ENCODE measurements at places on chromosomes 4 and X.

- no peak for DNase-seq
Measured at GRCh38 chr4:90572996-90573395, 445.8 kb downstream of the CCSER1 start.

DNA sequence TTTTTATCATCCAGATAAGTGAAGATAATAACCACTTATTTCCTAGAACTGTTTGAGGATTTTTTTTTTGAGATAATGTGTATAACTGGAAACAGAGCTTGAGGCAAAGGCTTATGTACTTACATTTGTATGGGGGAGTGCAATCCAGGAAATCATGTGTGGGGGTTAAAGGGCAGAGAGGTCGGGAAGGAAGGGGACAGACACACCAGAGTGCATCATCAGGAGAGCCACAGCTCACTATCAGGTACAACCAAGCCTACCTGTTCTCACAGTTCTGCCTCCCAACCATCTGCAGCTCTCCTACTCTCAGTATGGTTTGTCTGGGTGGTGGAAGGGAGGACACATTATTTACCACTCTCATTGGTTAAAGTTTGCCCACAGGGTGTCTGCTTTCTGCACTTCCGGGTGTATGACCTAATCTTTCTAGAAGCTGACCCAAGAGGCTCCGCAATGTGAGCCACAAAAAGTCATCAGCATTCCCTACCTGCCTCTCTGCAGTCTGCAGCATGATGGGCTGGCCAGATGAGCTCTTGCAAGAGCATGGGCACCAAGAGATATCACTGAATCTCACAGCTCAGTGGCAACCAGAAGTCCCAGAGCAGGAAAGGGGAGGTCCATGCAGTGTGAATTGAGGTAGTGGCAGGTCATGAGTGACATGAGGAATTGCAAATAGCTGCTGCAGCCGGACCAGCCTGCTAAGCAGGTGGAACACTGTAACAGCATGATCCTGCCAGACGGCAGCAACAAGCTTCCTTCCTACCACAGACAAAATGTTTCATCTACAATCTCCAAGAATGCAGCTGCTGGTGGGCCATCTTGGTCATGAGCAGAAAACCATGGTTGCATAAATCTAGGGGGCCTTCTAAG is 36.9 kb upstream of the SPRY1 start:
- DNase-seq = no peak

GRCh38 chr4:5782829-5783476 is 72.0 kb downstream of the EVC start:
- no peak for DNase-seq

DNA sequence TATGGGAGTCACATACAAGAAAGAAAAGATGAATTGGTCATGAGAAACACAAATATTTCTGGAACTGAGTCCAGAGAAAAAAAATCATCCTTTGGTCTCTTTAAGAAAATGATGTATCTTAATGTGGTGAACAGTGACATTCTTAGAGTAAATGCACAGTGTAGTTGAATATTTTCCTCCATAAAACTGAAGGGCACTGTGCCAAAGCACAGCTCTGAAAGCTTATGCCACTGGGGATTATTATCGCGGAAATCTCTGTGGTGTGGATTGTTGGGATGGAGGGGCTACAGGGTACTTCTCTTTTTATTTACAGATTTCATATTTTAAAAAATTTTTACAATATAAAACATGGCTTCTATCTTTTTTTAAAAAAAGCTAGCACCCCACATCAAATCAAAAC is 908.1 kb downstream of the CCSER1 start:
- no peak for DNase-seq

- no peak for DNase-seq
Measured at GRCh38 chr4:15755321-15756155, 22.6 kb upstream of the CD38 start.

DNA sequence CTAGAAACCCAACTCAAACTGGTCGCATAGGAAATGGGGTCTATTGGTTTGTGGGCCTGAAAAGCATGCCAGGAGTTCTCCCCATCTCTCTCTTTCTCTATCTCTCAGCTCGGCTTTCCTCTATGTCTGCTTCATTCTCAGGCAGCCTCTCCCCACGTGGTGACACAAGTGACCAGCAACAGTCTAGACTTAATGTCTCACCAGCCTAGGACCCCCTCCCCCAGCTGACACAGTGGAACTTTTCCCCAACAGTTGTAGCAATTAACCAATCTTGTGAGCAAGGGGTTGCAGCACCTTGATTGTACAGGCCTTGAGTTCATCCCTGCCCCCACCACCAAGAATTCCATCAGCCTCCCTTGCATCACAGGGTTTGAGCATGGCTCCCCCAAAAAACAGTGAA is 159.8 kb upstream of the KIT start:
- no peak for DNase-seq

All from T follicular helper cell (primary cell).